RPMI8226 (cell line): ENCODE measurements at places on chromosomes 1 and 21.

- DNase-seq: no peak
Measured at GRCh38 chr1:147625362-147625995, 44.8 kb downstream of the ACP6 start.

GRCh38 chr1:172581779-172582178 lies 48.8 kb downstream of the SUCO start:
- DNase-seq: no peak

- no peak for DNase-seq
Measured at GRCh38 chr1:145901312-145902021, 8.4 kb downstream of the ITGA10 start.

DNA sequence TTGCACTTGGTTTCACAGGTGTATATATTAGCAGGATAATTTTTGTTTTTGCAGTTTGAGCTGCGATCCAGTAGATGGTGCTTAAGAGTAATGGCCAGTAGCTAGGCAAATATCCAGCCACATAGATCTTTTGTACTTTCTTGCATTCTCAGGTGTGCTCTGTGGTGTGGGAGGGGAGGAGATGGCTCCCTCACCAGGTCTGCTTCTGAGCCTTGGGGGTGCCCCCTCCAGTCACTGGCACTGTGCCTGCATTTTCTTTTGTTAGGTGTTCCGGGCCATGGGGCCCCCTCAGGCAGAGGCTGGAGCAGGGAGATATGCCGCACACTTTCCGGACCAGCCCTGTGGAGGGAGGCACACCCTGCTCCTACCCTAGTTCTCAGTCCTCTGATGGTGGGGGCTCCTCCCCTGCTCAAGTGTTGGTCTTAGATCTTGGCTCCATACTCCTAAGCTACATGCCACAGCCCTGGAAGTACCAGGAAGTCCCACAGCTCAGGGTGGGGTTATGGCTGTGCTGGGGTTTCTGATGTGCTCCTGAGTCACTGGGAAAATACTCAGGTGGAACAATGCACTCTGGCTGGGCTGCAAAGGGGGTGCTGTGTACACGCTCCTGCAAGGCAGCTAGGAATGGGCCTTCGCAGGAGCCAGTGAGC lies 197.6 kb upstream of the DMRTA2 start:
- peak; percentile 16 for DNase-seq

GRCh38 chr1:56453016-56453415 lies 126.3 kb downstream of the PLPP3 start:
- no peak for DNase-seq

GRCh38 chr21:45695086-45695485 lies 51.6 kb downstream of the PCBP3 start:
- peak; percentile 14 for DNase-seq

- DNase-seq: no peak
Measured at GRCh38 chr21:42845296-42845965, 33.9 kb downstream of the WDR4 start.

DNA sequence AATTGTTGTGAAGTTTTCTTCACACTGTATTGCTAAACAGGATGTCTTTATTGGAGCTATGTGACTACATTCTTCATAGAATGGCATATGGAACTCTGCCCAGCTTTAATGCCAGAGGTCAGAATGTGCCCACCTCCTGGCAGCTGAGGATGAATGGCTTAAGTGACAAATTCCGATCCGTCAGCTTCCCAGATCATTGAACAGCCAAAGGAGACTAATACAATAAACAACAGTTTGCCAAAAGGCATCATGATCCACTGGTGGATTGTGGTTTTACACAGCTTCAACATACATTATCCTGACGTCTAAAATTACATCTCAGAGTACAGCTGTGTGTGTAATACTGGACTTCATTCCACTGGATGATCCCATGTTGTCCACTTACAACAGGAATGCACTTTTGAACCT lies 68.7 kb upstream of the C1orf105 start:
- DNase-seq: no peak

DNA sequence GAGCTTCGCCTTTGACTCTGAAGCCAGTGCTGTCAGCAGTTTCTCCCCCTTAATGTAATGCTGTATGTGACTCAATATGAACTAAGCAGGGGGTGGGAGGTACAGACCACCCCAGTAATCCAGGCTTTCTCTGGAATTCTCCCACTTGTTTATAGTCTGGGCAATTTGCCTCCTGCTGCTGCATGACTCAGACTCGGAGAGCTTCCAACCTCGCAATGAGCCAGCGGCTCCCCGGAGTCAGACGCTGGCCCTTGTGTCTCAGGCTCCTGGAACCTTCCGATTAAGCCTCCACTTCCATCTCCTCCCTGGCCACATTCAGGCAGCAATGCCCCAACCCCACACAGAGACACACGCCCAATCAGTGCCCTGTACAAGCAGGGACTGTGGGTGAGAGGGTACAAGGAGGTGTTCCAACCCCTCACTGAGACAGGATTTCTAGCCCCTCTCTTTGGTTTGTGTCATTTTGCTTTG lies 471.7 kb upstream of the VAMP3 start:
- DNase-seq: no peak

DNA sequence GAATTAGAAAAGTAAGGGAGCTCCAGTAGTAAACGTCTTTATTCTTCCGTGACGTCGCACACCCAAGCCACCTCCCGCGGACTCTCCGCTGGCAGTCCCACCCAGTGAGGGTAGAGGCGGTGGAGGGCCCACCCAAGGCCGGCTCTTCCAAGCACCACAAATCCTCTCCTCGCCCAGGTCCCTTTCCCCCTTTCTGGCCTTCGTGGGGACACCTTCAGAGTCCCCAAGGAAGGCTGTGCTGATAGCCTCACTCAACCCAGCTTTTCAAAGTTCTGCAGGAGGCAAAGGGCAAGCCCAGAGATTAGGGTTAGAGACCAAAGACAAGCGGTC lies 349 bp upstream of the GPN2 start:
- no peak for DNase-seq

- DNase-seq: no peak
Measured at GRCh38 chr1:23646091-23646490, 45.5 kb upstream of the RPL11 start.

GRCh38 chr1:23178950-23179349 lies 10.3 kb upstream of the LUZP1 start:
- peak; percentile 39 for DNase-seq

- peak; percentile 92 for DNase-seq
Measured at GRCh38 chr1:22636927-22637326, 499 bp downstream of the C1QA start.

GRCh38 chr1:6245869-6246496 lies 2.0 kb downstream of the HES3 start:
- DNase-seq: no peak

GRCh38 chr21:33374450-33375096 lies 28.6 kb upstream of the IFNGR2 start:
- DNase-seq: peak; percentile 82

DNA sequence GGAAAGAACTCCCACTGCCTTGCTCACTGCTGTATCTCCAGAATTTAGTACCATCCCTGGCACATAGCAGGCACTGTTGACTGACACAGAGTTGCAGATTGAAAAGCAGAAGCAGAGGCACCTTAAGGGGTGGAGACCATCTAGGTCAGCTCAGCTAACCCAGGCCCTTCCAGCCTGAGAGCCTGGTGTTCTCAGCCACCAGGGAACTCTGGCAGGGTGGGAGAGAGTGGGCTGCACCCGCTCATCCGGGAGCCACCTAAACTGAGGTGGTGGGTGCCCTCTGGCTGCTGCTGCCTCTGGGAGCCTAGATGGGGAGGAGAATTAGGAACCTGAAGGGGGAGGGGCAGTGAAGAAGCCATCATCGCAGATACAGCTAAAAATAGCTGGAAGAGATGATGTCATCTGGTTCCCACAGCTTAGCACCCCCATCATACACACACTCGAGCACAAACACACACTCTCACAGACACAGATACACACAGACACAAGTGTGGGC lies 1.5 kb upstream of the TSPAN1 start:
- DNase-seq: peak; percentile 44

- DNase-seq: no peak
Measured at GRCh38 chr1:63450416-63450815, 72.6 kb downstream of the ITGB3BP start.
